ENCODE measurements at places on chromosomes 5 and 9. TPM values are rescaled to one million over a fixed set of nuclear protein-coding genes. Genes with fewer than 3 reads are reported as not detected.
A peak's percentile ranks its signal among the peaks of the same experiment; 100 is the strongest.

Gene MPDZ
- total RNA-seq, result 37.8 TPM

Gene RNF208
- 6.7 TPM for total RNA-seq

Gene CMYA5
- total RNA-seq, result 2.7 TPM

Gene ACTBL2
- not detected for total RNA-seq

Gene LIFR
- 151 TPM for total RNA-seq

Gene FBP2
- not detected for total RNA-seq

Gene GLDC
- total RNA-seq, result 1.7 TPM

Gene CTSV
- total RNA-seq, result 0.43 TPM

Gene MARVELD2
- total RNA-seq, result 32.4 TPM

Gene NR2F1-AS1
- 16.2 TPM for total RNA-seq

Gene RPL12
- total RNA-seq, result 1,020 TPM

GRCh38 chr5:154421868-154422267, 23.9 kb upstream of the SAP30L start:
- no peaks in the 10 kb centered on the region for H3K27me3 ChIP-seq
- no peaks in the 10 kb centered on the region for H3K4me1 ChIP-seq
- DNase-seq, result no peak
- no peak overlapping the region for H3K4me3 ChIP-seq
- H3K27ac ChIP-seq, result no peak overlapping the region
- peaks cover 21% of the 10 kb centered on the region for H3K36me3 ChIP-seq

DNA sequence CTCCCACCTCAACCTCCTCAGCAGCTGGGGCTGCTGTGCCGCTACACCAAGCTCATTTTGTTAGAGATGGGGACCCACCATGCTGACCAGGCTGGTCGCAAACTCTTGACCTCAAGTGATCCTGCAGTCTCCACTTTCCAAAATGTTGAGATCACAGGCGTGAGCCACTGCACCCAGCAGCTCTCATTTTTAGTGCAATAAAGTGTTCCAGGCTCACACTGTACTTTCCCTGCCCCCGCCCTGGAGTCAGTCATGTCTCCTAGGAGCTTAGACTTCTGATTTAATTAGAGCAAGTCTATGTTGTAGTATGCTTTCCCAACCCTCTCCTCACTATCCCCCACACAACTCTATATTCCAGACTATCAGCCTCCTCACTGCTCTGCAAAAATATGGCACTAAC, 238.0 kb upstream of the ACTBL2 start:
- DNase-seq, result no peak
- H3K27me3 ChIP-seq, result no peaks in the 10 kb centered on the region
- H3K36me3 ChIP-seq, result no peaks in the 10 kb centered on the region

- H3K27ac ChIP-seq, result no peak overlapping the region
- H3K36me3 ChIP-seq, result no peaks in the 10 kb centered on the region
- H3K27me3 ChIP-seq, result no peaks in the 10 kb centered on the region
- H3K4me1 ChIP-seq, result no peaks in the 10 kb centered on the region
- no peak overlapping the region for H3K4me3 ChIP-seq
- no peak for DNase-seq
Observed at GRCh38 chr5:9615331-9615730, 14.8 kb downstream of the TAS2R1 start.

- H3K27ac ChIP-seq, result no peak overlapping the region
- no peaks in the 10 kb centered on the region for H3K4me1 ChIP-seq
- H3K27me3 ChIP-seq, result no peaks in the 10 kb centered on the region
- DNase-seq, result no peak
- no peak overlapping the region for H3K4me3 ChIP-seq
- no peaks in the 10 kb centered on the region for H3K36me3 ChIP-seq
Observed at GRCh38 chr5:123217173-123217572, 128.1 kb downstream of the PRDM6 start.

DNA sequence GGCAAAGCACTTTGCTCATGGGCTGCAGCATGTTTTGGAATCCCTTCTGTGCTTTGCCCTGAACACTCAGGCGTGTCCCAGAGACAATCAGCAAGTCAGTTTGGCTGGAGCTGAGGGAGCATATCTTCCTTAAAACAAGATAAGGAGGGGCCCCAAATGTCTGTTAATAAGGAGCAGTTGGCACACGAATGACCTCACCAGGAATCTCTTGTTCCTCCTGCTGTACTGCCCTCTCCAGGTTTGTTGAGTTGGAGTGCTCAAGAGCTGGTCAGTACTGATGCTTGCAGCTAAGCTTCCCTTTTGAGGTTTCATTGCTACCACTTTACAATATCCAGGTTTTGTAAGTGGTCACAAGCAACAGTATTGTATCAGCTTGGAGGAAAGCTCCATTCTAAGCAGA, 101.3 kb upstream of the EGFLAM start:
- H3K27ac ChIP-seq, result no peak overlapping the region
- H3K36me3 ChIP-seq, result no peaks in the 10 kb centered on the region
- DNase-seq, result no peak
- no peaks in the 10 kb centered on the region for H3K27me3 ChIP-seq
- H3K4me1 ChIP-seq, result no peaks in the 10 kb centered on the region
- no peak overlapping the region for H3K4me3 ChIP-seq

- no peak overlapping the region for H3K4me3 ChIP-seq
- no peaks in the 10 kb centered on the region for H3K27me3 ChIP-seq
- no peaks in the 10 kb centered on the region for H3K4me1 ChIP-seq
- no peak for DNase-seq
- H3K36me3 ChIP-seq, result no peaks in the 10 kb centered on the region
- H3K27ac ChIP-seq, result no peak overlapping the region
Observed at GRCh38 chr9:2255128-2255527, 240.0 kb downstream of the SMARCA2 start.

- no peaks in the 10 kb centered on the region for H3K36me3 ChIP-seq
- H3K4me1 ChIP-seq, result no peaks in the 10 kb centered on the region
- H3K4me3 ChIP-seq, result no peak overlapping the region
- H3K27me3 ChIP-seq, result no peaks in the 10 kb centered on the region
- H3K27ac ChIP-seq, result peak overlapping the region; percentile 24
- no peak for DNase-seq
Observed at GRCh38 chr5:67315082-67315989, 118.7 kb upstream of the CD180 start.

DNA sequence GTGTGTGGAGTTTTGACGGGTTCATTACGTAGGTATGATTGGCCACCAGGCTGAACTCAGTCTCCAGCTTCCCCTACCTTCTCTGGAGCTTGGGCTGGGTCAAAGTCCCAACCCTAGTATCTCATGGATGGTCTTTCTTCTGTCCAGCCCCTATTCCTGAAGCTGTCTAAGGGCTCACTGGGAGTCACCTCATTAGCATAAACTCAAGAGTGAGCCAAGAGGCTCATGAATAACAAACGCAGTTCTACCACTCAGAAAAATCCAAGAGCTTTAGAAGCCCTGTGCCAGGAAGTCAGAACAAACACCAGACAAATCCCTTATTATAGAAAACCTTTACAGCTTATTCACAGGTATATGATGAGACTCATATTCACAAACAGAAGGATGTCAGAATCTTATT, 180.3 kb upstream of the NFIL3 start:
- H3K27ac ChIP-seq, result no peak overlapping the region
- no peaks in the 10 kb centered on the region for H3K36me3 ChIP-seq
- H3K4me1 ChIP-seq, result no peaks in the 10 kb centered on the region
- no peak for DNase-seq

DNA sequence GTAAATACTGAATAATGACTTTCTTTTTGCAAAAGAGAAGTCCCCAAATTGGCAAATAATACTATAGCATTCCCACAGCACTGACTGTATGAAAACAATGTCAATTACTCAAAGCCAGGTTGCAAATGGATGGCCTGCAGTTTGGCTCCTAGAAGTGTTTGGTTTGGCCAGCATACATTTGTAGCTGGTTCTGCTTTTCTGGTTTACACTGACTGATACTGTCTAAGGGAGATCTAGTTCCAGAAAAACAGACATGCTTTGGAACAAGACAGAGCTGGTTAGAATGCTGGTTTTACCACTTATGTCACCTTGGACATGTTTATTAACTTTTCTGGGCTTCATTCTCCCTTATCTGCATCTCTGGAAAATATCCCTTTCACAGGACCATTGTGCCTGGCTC, 81.5 kb upstream of the TRPM3 start:
- no peaks in the 10 kb centered on the region for H3K4me1 ChIP-seq
- DNase-seq, result no peak
- H3K36me3 ChIP-seq, result no peaks in the 10 kb centered on the region
- H3K4me3 ChIP-seq, result no peak overlapping the region

DNA sequence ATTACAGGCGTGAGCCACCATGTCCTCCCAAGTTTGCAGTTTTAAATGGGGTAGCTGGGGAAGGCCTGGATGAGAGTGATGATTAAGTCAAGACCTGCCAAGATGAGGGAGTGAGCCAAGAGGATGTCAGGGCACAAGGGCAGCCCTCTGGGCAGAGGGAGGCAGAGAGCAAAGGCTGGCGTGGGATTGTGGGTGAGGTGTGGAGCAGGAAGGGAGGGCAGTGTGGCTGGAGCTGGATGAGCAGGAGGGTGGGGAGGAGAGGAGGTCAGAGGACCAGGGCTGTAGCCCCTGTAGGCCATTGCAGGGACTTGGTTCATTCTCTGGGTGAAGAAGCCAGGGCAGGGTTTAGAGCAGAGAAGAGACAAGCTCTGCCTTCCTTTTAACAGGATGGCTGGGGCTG, 53.7 kb upstream of the CTNNA1 start:
- no peaks in the 10 kb centered on the region for H3K27me3 ChIP-seq
- H3K36me3 ChIP-seq, result no peaks in the 10 kb centered on the region
- DNase-seq, result no peak
- H3K27ac ChIP-seq, result no peak overlapping the region
- H3K4me3 ChIP-seq, result no peak overlapping the region

GRCh38 chr9:37390759-37391158, 31.7 kb upstream of the GRHPR start:
- no peak overlapping the region for H3K4me3 ChIP-seq
- H3K27ac ChIP-seq, result no peak overlapping the region
- no peaks in the 10 kb centered on the region for H3K36me3 ChIP-seq
- no peak for DNase-seq
- H3K27me3 ChIP-seq, result no peaks in the 10 kb centered on the region
- no peaks in the 10 kb centered on the region for H3K4me1 ChIP-seq

DNA sequence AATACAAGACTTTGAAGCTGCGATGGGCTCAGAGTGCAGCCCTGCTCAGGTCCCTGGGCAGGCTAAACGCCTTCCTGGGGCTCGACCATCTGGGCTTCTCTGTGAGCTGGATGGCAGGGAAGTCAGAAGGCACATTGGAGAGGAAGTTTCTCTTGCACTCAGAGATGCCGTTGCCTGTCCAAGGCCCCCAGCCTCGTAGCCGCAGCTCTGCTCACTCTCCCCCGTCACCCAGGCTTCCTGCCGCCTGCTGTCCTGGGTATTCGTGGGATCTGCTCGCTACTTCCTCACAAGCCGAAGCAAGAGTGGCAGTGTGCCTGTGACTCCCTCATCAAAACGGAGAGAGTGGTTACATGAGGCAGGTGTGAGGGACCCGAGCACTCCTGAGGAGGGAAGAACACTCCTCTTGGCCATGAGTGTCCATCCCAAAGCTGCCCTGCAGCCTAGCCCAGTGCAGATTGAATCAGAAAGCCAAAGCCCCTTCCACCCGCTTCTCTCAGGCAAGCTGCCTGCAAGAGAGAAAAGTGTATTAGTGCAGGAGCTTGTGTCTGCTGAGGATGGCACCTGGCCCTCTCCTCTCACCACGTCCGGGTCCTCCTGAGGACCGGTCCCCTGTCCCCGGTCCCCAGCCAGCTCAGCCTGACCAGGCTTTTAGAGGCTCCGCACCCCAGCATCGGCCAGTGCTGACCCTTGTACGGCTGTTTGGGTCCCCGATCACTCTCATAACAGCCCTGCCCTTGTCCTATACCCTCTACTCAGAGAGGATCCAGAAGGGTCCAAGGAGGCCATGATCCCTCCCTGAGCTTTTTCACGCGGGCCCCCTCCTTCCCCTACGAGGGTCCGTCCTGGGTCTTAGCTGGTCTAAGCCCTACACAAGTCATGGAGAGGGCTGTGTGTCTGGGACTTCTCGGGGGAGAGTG, 7.3 kb downstream of the FCN2 start:
- H3K4me3 ChIP-seq, result no peak overlapping the region
- H3K27me3 ChIP-seq, result no peaks in the 10 kb centered on the region
- peak; percentile 52 for DNase-seq
- no peaks in the 10 kb centered on the region for H3K36me3 ChIP-seq
- no peak overlapping the region for H3K27ac ChIP-seq

DNA sequence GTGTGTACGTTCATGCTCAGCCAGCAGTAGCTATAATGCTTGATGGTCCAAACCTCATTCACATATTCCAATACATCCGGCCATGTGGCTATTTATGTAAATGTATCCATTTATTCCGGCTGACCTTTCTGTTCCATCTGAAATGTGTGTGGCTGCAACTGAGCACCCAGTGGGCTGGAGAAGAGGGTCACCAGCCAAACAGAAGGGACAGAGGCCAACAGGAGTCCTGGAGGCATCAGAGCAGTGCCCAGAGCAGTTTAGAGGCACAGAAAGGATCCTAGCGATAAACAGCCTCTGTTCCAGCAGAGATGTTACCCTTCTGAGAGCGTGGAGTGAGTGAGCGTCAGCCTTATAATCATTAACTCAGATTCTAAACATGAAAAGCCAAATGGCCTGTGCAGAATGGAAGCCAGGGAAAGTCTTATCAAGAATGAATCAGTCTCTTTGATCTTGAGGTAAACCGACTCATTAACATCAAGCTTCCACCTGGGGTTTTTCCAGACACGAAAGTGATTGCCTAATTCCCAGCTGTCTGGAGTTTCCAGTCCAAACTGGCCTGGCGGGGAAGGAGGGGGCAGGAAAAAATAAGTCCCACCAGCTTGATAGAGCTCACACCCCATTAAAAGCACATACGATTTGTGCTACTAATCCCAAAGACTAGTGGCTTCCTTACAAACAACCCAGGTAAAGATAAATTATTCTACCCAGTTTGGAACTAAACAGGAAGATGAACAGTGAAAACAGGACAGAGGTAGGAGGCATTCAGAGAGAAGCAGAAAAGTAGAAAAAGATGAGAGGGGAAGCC, 55.7 kb downstream of the SUSD1 start:
- H3K36me3 ChIP-seq, result peaks cover 13% of the 10 kb centered on the region
- peak overlapping the region; percentile 47 for H3K27ac ChIP-seq
- DNase-seq, result no peak

DNA sequence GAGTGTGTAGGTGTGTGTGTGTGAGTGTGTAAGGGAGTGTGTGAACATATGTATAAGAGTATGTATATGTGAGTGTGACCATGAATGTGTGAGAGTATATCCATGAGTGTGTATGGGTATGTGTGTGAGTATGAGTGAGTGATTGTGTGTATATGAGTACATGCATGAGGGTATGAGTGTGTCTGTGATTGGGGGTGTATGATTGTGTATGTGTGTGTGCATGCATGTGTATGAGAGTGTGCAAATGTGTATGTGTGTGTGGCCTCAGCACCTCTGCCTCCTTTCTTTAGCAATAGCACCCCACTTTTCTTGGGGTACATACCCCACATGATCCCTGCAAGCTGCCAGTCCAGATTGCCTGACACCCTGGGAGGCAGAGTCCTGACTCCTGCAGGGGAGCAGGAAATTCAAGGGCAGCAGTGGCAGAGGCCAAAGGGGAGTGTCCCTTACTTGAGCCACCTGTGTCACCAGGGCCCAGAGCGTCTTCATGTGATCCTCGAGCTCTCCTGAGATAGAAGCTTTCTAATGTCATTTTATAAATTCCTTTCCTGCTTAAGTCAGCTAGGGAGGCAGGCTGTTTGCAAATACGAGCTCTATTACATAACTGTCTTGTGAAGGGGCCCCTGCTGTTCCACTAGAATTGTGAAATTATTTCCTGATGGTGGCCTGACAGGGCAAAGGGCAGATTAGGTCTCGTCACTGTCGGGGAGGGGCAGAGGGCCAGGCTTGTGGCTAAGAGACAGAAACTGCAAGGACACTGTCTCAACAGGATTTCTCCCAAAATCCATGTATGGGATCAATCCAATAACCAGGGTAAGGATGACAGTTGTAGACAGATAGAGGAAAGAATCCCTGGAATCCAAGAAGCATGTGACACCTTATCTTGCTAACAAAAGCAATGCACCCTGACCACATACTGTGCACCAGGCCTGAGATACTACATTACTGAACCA, 389.1 kb downstream of the GADD45G start:
- peak overlapping the region; percentile 55 for H3K27ac ChIP-seq
- DNase-seq, result peak; percentile 84
- H3K27me3 ChIP-seq, result no peaks in the 10 kb centered on the region
- H3K36me3 ChIP-seq, result no peaks in the 10 kb centered on the region
